Inflammatory macrophage treated with lipopolysaccharide for 4 hours (primary cell): ENCODE measurements at places on chromosomes 2 and 18.

GRCh38 chr2:191478799-191479679 is 198.9 kb upstream of the NABP1 start:
- peak; percentile 4 for DNase-seq

- DNase-seq = no peak
Measured at GRCh38 chr2:72145289-72145657, 2.4 kb downstream of the CYP26B1 start.

GRCh38 chr18:2654928-2655177 is 673 bp upstream of the SMCHD1 start:
- no peak for DNase-seq

- DNase-seq = no peak
Measured at GRCh38 chr2:127044977-127045661, 61.8 kb downstream of the BIN1 start.

GRCh38 chr2:204389856-204390255 is 155.4 kb upstream of the PARD3B start:
- no peak for DNase-seq

DNA sequence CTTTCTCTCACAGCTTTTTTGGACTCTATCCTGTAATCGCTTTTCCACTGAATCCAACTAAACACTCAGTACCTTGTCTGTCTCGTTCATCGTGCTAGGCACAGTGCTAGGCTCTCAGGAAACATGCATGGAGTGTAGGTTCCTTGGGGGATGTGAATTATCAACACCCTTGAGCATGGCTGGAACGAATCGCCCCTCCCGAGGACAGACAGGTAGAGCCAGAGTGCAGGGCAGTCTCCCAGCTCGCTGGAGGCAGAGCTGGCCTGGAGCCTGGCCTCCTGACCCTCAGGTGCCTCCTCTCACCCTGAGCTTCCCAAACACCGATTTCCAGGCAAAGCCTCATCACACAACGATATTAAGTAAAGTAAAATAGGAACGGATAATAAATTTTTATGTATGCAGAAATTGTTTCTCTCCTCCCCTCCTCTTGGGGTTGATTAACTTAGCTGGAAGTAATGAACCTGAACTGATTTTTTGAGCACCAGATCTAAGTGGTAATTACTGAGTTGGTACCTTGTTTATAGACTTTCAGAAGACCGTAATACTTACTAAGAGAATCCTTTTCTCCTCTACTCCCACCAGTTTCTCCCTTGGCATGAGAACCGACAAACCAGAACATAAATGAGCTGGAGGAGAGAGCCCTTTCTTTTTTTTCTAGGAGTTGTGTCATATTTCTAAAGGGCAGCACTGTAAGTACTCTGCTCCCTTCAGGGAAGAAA is 90.5 kb downstream of the MSH2 start:
- no peak for DNase-seq

GRCh38 chr2:70201225-70201768 is 10.5 kb upstream of the C2orf42 start:
- DNase-seq = no peak

DNA sequence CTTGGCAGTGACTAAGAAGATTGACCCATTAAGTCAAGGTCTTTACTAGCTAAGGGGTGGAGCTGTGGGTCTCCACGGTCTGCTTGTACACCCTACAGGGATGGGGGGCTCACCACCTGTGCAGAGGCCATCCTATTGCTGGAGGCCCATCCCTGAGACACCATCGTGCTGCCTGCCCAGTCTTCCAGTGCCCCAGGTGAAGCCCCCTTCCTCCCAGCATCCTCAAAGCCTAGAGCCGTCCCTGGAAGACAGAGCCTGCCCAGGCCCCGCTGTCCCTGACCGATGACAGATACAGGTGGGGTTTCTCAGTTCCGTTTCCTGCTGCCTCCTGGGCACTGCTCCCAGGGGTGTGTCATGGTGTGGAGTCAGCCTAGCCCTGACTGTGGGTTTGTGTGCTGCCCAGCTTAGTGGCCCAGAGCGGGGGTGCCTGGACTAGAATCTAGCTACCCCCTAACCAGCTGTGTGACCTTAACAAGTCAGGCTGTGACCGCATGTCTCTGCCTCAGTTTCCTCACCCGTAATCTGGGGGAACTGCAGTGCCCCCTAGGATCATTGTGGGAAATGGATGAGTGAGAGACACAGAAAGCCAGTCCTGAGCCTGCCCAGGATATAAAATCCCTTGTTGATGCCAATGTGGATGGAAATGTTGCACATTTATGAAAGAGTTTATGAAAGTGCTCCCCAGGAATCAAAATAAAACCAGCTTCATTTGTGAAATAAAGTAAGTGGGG is 2.0 kb downstream of the OTOS start:
- DNase-seq = no peak

GRCh38 chr2:437756-438393 is 150.0 kb upstream of the ALKAL2 start:
- no peak for DNase-seq
